ENCODE measurements at places on chromosomes 7 and 10. TPM values are rescaled to one million over a fixed set of nuclear protein-coding genes. Genes with fewer than 3 reads are reported as not detected.

Gene SPDYE8
- not detected for total RNA-seq

DNA sequence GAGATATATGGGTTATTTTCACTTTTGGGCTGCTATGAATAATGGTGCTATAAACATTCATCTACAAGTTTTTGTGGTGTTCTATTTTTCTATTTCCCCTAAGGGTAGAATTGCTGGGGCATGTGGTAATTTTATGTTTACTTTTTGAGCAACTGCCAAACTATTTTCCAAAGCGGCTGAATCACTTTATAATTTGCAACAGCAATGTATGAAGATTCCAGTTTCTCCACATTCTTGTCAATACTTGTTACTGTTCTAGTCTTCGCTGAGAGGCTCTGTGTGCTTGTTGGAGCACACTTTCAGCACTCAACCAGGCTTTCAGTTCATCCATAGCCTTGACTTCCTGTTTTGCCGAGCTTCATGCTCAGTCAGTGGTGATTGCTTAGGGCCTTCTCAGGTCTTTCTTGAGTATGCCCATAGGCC, 39.0 kb downstream of the ADK start:
- no peak for DNase-seq

GRCh38 chr10:8044908-8045725, 9.4 kb upstream of the GATA3 start:
- no peak for DNase-seq

DNA sequence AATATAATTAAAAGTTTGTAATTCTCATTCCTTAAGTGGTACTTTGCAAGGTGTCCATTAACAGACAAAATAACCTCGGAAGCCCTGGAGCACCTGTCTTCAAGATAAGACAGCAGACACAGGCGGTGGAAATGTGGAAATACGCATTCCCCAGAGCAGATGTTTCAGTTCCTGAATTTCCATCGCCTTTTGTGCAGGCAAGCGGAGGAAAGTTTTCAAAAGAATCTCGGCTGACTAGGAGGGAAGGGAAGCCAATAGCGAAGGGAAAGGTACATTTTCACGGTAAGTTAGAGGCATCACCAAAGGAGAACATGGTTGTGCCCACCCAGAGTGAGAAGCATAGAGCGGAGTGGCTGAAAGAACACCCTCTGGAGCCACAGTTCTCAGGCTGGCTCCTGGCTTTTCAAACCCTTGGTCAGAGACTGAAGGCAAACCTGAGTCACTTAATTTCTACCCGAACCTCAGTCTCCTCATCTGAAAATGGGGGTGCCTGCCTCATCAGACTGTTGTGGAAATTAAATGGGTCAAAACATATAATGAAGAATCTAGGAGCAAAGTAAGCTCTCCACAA, 13.6 kb downstream of the CPA1 start:
- no peak for DNase-seq

- no peak for DNase-seq
Observed at GRCh38 chr7:25789701-25790640, 362.0 kb upstream of the NFE2L3 start.

- DNase-seq, result no peak
Observed at GRCh38 chr10:23343591-23344240, 881 bp downstream of the C10orf67 start.

DNA sequence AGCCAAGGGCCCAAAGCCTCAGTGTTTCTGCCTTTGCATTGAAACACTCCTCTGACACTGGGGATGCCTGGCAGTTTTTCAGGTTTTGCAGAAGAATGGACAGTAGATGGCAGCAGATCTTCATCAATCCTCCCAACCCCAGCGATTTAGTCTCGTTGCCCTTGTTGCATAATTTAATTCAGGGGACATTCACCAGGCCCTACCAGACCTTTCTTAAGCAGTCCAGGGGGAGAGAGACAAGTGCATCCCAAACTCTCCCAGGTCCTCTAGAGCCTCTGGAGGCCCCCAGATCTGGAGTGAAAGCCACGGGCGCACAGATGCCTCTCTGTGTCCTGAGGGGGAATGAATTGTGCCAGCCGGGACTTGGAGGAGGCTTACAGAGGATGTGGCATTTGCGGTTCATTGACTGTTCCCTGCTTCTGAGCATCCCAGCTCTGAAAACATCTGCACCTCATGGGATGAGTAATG, 29.6 kb downstream of the MINDY4 start:
- DNase-seq, result no peak

GRCh38 chr10:24206926-24207325, 2.0 kb upstream of the KIAA1217 start:
- DNase-seq, result no peak

- DNase-seq, result no peak
Observed at GRCh38 chr7:135712182-135712782, 15.7 kb downstream of the SLC13A4 start.

GRCh38 chr7:93574269-93574645, 267 bp downstream of the CALCR start:
- DNase-seq, result no peak

Gene MEPCE
- 51.0 TPM for total RNA-seq

Gene ITPRID1
- not detected for total RNA-seq

DNA sequence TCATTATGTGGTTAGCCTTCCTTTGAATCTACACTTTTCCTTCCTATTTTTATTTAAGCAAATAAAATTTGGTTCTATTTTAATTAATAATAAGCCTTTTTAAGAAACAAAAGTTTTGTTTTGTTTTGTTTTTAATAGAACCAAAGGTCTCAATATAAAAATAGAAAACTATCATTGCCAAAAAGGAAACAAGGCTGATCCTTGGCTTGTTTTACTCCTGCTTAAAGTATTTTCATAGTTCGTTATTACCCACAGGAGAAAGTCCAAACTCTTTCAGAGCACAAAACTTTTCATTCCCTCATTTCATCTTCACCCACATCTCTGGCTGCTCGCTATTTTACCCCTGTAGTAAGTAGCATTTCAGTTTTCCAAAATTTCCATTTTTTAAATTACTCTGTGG, 374.8 kb downstream of the SEMA3D start:
- no peak for DNase-seq

GRCh38 chr7:116953372-116953905, at the start of gene ST7:
TSS of gene ST7 (plus strand) at chr7:116953501. CDS start at chr7:116953541, 40 bp downstream.
- peak; percentile 51 for DNase-seq

Gene NPSR1
- not detected for total RNA-seq

Gene ALOX5
- total RNA-seq, result 0.21 TPM

Gene TAC1
- total RNA-seq, result 2.0 TPM

DNA sequence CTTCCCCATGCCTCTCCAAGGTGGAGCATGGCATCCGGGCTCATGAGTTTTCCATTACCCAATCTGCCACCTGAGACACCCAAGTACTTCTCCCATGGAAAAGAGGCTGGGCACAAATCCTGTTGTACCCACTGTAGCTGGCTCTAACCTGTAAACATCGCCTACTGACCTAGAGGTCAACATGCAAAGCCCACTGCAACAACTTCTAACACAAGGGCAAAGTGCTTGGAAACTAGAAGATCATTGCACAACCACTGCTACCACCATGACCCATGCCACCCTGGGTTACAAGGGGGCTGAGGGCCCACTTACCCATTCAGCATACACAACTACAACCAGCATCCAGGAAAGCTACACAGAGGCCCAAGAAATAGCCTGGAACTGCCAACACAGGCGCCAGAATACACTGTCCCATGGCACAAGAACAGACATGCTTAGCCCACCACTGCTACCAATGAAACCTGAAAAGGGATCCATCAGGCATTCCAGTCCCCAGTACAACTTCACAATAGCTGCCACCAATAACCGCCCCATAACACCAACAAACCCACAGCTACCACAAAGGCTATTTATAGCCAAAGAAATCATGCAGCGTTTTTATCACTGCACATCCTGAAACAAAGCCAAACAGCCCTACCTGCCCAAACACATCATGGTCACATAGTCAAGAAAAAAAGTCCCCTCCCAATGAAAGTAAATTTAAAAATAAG, 63.4 kb downstream of the RNF32 start:
- DNase-seq, result no peak

Gene RALA
- total RNA-seq, result 35.3 TPM

DNA sequence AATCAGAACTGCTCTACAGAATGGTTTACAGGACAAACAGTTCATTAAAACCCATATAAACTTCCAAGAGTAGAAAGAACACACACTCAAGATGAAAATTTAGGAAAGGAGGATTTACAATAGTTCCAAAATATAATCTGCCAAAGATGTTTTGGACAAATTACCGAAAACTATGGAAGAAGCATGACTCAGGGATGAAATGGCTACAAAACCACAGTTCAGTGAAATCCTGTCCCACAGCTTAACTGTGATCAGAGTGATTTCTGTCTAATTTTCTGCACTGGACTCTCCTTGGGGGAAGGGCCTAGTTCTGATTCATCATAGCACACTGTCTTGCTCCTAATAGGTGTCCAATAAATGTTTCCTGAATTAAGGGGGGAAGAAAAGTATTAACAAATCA, 82.2 kb downstream of the HIPK2 start:
- no peak for DNase-seq

Gene TMEM273
- total RNA-seq, result 58.4 TPM

Gene TDRD1
- 0.11 TPM for total RNA-seq

- DNase-seq, result no peak
Observed at GRCh38 chr10:132637477-132638129, 100.0 kb downstream of the INPP5A start.

DNA sequence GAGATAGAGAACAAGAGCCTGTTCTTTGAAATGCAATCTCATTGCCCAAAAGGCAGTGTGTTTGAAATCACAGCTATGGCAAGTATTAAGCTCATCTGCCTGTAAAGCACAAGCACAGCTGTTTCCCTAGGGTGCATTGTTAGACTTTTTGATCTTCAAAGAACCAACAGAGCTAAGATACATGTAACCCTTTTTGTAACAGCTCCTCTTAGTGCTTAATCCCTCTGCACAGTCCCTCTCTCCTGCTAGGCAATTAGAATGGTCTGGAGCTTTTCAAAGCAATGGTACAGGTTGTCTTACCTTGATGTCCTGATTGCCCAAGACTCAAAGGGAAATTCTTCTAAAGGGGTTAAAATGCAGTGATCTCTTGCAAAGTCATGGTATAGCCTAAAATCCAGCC, 249.6 kb upstream of the CHRM2 start:
- DNase-seq, result no peak

Gene TAS2R5
- 0.62 TPM for total RNA-seq

Gene FAM25G
- not detected for total RNA-seq

GRCh38 chr10:30822693-30823465, 193.3 kb upstream of the LYZL2 start:
- no peak for DNase-seq

DNA sequence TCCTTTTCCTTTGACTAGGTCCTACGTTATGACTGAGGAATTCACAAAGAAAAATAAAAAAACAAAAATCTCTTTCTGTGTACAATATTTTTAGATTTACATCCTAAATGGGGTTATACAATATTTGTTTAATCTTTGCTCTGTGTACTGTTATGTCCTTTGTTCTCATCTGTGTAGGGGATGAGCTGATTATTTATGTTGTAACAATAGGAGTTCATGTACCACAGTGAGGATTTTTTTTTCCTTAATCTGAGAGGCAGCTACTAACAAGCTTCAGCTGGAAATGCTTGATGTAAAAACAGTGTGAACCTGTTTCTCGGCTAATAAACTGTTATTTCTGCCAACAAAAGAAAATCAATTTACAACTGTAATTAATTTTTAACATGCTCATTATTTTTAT, 58.0 kb downstream of the ORC5 start:
- DNase-seq, result no peak

Gene SLC39A12
- not detected for total RNA-seq

DNA sequence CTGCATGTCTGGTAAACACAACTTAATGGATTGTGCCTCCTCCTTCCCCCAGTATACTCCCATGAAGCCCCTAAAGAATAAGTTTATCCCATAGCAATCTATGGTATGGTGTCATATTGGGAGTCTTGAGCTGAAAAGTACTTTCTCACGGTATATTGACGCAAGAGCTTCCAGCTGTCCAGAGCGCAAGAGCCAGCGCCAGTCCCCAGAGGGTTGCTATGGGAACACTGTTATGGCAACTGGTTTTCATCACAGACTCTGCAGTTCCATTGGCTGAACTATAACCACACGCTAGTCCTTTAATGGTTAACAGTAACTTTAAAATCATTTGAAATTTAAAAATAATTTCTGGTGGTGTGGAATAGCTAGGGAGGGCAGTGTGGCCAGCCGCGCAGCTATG, 46.9 kb downstream of the PRPF18 start:
- no peak for DNase-seq

GRCh38 chr7:128697302-128697905, 25.3 kb downstream of the GARIN1A start:
- peak; percentile 59 for DNase-seq

DNA sequence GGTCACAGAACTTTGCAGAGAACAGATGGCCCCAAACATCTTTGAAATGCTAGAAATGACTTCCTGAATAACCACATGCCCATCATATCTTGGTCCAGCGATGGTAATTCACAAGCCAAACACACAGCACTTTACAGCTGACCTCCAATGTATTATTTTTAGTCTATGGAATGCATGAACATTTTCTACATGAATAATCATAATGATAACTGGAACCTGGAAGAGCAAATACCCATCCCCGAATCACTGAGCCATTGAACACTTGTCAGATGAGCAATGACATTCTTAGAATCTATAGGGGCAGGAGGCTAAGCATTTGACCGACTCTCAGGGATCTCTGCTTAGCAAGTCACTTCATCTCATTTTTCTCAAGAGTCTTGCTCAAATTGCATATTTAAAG, 167.3 kb downstream of the CREB5 start:
- no peak for DNase-seq

Gene BAG3
- total RNA-seq, result 33.3 TPM

- no peak for DNase-seq
Observed at GRCh38 chr10:120503689-120504088, 46.7 kb downstream of the PLPP4 start.

Gene PMPCB
- 71.5 TPM for total RNA-seq

GRCh38 chr10:131702531-131703356, 198.1 kb upstream of the PPP2R2D start:
- no peak for DNase-seq

Gene ANKRD61
- total RNA-seq, result 0.25 TPM

GRCh38 chr7:133611955-133612354, 359.1 kb downstream of the EXOC4 start:
- no peak for DNase-seq

Gene RET
- 0.21 TPM for total RNA-seq

Gene AQP1
- total RNA-seq, result not detected

Gene NODAL
- total RNA-seq, result not detected

GRCh38 chr7:83686416-83686815, 37.5 kb upstream of the SEMA3E start:
- DNase-seq, result no peak

GRCh38 chr10:92688573-92688926, 1.2 kb upstream of the HHEX start:
- DNase-seq, result no peak

- no peak for DNase-seq
Observed at GRCh38 chr7:35348611-35349400, 94.9 kb upstream of the TBX20 start.

Gene ST8SIA6
- not detected for total RNA-seq

All from activated T-helper 2 cell treated with anti-CD3 and anti-CD28 coated beads, Interferon-gamma antibody, Interleukin-2, Interleukin-4, amounts not matched to agents 10 μg/mL and 5 μg/mL and 100 μg/mL, durations not matched to agents 14 hours and 24 hours and 36 hours (primary cell).